ENCODE measurements at places on chromosomes 2 and 18.
A peak's percentile ranks its signal among the peaks of the same experiment; 100 is the strongest.

DNA sequence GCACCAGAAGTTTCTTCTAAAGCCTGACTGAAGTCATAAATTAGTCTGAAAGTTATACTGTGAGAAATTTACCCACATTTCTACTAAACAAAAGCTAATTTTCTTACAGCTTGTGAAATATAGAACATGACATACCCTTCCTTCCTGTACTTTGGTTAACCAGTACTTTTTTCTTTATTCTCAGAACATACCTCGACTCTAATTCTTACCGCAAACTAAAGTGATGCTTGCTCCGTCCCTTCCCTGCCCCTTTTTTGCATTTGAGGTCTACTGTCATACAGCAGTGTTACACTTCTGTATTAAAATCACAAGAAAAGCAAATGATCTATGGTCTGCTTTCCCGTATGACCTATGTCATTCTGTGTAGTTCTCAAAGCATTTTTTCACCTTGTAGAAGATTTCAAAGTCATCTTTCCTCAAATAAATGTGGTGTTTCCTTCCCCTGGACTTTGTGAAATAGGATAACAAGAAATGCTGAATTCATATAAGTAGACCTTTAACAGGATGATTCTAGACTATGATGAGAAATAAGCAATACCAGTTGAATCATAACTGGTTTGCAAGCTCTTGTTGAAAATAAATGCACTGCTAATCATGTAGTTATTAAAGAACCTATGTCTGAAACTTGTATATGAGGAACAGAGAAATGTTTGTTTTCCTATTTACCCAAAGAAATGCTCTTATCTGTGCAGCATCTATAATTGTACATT is 30.4 kb downstream of the CYTIP start:
- no peak for DNase-seq

- DNase-seq, result no peak
These were observed 13.7 kb downstream of the SOS1 start for GRCh38 chr2:39107156-39107555.

- DNase-seq, result no peak
These were observed 1.8 kb downstream of the RFTN2 start for GRCh38 chr2:197673606-197674005.

- no peak for DNase-seq
These were observed 202.2 kb upstream of the ST6GAL2 start for GRCh38 chr2:107088156-107088555.

DNA sequence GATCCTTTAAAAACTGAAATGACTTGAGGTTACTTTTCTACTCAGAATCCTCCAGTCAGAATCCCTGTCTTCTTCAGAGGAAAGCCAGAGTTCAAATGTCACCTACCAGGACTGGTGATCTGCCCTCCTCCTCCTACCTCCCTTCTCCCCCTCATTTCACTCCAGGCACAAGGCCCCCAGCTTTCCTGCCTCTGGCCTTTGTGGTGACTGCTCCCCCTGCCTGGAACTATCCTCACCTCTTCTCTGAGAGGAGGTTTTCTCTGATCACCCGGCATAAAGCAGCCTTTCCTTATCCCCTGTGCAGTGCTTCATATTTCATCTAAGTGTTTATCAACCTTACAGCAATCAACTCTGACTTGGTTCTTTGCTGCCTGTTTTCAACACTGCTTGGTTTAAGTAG is 6.8 kb downstream of the B3GNT2 start:
- DNase-seq, result no peak

DNA sequence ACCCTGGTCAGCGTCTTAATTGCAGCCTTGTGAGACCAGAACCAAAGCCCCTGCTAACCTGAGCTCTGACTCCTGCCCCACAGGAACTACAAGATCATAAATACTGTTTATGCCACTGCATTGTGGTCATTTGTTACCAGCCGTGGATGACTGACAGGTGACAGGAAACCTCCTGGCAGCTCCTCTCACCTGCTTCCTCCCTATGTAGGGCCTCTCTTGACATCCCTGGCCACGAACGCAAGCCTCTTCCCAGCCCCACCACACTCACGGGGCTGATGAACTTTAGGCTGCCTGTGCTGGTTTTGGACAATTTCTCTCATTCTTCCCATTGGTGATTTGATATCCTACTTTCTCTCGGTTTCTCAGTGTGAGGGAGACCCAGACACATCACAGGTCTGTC is 357.2 kb upstream of the MYT1L start:
- no peak for DNase-seq

- no peak for DNase-seq
These were observed 43.5 kb downstream of the GORASP2 start for GRCh38 chr2:170972296-170973224.

GRCh38 chr18:46167971-46168370 is 63.8 kb downstream of the HAUS1 start:
- DNase-seq, result no peak

- DNase-seq, result no peak
These were observed 75.3 kb upstream of the PNPT1 start for GRCh38 chr2:55768991-55769390.

- peak; percentile 18 for DNase-seq
These were observed 1027.9 kb upstream of the FAM98A start for GRCh38 chr2:34627003-34627402.

DNA sequence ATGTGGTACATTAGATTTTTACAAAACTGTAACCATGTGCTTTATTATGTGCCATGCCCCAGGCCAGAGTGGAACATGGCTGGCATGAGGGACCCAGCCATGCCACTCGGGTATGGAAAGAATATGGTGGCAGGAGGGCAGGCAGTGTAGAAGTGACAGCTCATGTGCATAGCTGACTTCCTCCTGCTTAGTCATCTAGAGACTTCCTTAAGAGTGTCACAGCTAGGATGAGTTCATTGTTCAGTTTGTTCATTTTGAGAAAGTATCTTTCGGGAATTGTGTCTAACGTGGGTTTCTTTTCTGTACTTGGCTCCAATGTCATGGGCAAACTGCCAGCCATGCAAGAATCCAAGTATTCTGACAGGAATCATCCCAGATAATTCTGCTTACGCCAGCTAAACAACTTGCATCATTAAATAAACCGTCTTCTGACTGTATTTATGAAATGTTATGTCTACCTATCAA is 94.3 kb upstream of the ITGB6 start:
- DNase-seq, result no peak

DNA sequence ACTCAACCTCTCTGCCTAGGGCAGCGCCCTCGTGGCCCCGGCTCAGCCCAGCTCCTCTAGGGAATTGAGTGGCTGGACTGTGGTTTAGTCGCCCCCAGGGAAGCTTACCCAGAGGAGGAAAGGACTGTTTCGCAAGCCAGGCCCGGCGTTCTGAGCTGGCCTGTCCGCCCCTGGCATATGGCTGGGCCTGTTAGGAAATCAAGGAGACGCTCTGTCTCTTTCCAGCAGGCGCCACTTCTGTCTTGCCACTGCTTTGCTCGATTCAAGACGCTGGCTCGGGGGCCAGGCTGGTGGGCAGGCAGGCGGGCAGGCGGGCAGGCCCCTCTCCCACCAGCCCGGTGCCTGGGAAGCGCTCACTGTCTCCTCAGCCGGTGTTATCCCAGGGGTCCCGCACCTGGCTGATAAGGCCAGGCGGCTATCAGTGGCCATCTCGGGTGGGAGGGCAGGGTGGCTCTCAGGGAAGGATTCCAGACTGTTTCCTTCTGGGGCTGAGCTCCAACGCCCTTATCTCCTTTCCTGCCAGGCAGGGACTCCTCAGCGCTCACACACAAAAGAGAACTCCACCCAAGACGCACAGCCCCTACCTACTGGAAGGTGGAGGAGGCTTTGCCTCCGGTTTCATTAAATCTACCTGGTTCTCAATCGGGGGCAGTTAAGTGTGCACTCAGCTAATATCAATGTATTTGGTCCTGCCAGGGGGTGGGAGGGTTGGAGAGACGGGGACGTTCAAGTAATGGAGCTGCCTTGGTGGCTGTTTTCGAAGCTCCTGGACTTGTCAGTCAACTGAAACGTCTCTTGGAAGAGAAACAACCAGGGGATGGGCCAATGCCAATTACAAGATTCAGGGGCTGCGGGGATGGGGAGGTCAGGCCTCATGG is 109.1 kb downstream of the SMAD7 start:
- DNase-seq, result no peak

GRCh38 chr18:59690996-59691395 is 6.2 kb downstream of the CCBE1 start:
- DNase-seq, result no peak

DNA sequence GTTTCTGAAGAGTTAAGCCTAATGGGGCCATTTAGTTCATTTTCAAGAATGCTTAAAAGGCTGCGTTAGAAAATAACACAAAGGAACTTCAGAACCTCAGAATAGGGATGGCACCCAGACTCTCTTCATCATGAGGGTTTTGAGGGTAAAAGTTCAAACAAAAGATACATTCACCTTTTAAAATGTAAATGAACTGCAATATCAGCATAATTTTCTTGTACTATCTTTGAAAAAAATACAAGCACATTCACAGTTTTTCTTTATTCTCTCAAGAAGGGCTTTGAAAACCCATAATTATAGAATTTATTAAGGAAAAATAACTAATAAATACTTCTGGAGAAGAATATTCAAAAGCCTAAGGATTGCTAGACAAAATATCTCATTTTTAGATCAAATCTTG is 791.0 kb downstream of the DCC start:
- no peak for DNase-seq

- no peak for DNase-seq
These were observed 16.4 kb upstream of the KIAA2012 start for GRCh38 chr2:202056611-202057010.

- no peak for DNase-seq
These were observed 47.5 kb upstream of the ACSL3 start for GRCh38 chr2:222813177-222813843.

GRCh38 chr2:7102826-7103225 is 185.6 kb downstream of the RNF144A start:
- no peak for DNase-seq

- DNase-seq, result no peak
These were observed 479.4 kb downstream of the METTL4 start for GRCh38 chr18:2091937-2092336.

DNA sequence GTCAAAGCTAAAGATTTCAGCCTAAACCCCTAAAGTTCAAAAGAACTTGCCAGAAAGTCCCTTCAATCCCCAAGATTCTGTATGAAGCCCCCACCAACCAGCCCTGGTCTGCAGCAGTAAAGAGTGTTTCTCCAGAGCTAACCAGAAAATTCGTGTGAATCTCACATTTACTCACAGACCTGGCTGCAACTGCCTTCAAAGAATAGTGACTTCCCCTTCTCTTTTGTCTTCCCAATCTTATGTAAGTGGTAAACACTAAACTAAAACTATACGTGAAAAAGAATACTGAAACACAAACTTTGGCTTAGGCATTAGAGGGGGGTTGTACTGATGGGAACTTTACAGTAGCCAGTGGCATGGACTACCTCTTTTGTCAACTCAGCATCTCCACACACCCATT is 50.6 kb upstream of the SETBP1 start:
- DNase-seq, result no peak

DNA sequence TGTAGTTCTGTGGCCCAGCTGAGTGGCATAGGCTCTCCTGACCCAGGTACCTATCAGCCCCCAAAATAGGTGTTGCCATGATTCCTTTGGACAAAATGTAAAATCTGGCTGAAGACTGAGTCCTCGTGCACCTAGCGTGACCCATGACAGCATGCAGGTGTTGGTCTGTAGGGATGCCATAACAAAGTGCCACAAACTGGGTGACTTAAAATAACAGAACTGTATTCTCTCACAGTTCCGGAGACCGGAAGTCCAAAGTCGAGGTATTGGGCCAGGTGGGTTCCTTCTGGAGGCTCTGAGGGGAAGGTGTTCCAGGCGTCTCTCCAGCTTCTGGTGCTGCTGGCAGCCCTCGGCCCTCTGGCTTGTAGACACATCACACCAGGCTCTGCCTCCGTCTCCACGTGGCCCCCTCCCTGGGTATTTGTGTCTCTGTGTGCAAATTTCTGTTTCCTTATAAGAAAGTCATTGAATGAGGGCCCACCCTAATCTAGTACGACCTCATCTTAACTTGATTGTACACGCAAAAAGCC is 34.5 kb downstream of the LRRFIP1 start:
- DNase-seq, result no peak

DNA sequence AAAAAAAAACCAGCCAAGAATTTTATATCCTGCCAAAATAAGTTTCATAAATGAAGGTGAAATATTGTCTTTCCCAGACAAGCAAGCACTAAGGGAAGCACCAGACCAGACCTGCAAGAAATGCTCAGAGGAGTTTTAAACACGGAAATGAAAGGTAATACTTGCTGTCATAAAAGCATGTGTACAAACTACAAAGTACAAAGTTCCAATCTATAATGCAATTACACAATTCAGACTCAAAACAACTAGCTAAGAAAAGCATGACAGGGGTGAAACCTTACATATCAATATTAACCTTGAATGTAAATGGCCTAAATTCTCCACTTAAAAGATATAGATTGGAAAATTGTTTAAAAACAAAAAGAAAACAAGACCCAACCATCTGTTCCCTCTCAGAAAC is 45.0 kb upstream of the ASXL3 start:
- DNase-seq, result no peak

DNA sequence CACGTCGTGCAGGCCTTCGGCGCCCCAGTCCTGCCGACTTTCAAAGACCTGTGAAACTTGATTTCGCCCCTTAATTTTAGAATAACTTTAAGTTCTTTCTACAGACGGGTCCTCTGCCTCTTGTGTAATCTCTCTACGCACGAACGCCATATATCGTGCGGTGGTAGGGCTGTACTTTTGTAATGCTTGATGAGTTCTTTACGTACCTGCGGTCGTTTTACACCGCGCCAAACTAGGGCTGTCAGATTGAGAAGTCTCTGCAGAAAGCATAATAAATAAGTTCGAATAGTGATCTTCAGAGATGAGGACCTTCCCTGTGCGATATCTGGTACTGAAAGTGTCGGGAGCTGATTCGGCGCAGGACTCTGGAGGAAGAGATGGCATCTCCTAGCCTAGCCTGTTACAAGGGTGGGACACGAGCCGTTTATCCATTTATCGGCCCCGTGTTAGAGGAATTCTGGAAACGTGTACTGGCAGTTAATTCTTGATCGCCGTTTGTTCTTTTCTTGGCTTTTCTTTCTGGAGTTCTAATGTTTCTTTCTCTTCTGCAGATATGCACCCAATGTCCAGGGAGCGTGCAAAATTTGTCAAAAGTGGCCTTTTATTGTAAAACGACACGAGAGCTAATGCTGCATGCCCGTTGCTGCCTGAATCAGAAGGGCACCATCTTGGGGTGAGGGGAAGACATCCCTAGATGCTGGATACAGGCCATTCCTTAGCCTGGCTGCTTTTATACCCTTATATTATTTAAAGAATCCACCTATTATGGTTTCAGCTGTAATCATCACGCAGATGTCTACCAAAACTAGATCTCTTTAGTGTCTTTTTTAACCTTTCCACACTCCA is 781 bp upstream of the SLC5A6 start:
- no peak for DNase-seq

DNA sequence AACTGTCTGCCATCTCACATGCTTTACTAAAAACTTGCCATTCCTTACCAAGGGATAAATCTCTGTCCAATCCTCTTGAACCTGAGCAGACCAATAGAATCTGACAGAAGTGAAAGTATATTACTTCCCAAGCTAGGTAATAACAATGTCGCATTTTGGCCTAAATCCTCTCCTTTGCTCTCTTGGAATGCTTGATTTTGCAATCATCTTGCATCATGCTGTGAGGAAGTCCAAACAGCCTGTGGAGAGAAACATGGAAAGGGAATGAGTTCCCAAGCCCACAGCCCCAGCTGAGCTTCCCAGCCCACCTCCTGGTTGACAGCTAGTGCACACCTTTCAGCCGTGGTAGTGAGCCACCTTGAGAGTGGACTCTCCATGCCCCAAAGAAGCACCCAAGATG is 540.6 kb downstream of the STK39 start:
- no peak for DNase-seq

Measured in left renal cortex interstitium (tissue), 4 donors.